ENCODE measurements at places on chromosomes 3 and 15.

DNA sequence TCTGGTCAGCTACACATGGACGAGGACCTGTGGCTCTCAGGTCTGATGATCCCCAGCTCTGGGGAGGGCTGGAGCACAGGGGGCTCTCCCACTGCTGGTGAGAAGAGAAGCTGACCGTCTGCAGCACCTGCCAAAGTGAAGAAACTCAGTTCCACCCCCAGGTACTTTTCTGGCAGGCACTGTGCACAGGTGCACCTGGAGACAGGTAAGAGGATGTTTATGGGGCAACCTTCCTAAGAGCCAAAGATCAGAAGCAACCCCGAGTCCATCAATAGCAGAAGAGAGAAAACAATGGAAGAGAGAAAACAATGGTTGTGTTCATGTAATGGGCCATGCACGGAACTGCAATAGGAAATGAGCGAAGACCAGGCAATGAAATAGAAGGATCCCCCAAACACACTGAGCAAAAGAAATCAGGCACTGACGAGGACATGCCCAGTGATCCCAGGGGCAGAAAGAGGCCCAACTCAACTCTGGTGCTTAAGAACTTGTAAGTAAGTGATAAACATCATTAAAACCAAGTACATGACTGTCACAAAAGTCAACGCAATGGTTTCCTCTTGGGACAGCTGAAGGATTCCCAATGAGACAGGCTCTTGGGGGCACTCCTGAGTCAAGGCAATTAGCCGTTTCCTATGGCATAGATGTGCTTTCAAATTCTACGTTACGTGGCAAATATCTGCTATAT, 95.0 kb upstream of the ALDH1A3 start:
- no peak for DNase-seq

GRCh38 chr15:92102395-92102755, 248.9 kb downstream of the SLCO3A1 start:
- DNase-seq: no peak

DNA sequence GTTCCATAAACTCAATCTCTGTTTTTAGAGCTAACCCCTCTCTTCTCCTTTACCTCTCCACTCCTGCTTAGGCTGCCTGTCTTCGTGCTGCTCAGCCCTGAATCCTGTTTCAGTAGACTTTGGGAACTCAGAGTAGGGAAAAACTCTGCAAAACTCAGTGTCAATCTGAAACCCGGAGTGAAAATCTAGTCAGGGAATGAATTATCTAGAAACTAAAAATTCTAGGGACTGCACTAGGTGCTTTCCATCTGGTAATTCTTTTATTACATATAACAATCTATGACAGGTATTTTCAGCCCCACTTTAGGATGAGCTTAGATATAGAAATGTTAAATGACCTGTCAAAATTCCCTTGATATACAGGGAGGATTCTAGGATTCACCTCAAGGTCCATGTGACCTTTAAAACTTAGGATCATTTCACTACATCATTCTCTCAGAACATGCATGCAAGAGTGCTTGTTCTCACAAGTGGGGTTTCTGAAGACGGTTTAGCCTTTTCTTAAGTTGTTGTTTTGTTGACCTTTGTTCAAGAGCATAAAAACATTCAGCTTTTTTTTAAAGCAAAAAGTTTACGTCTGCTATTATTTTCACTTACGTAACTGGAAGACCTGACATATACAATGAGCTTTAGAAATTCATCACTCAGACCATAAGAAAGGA, 108.2 kb upstream of the MBNL1 start:
- no peak for DNase-seq

- DNase-seq: no peak
These were observed 129.8 kb downstream of the CACNA1D start for GRCh38 chr3:53624061-53624857.

GRCh38 chr15:33013827-33014445, 180.6 kb downstream of the FMN1 start:
- DNase-seq: peak; percentile 83

GRCh38 chr3:42653560-42654330, at the start of gene ZBTB47:
ZBTB47 (plus strand) TSS chr3:42653697; CDS start chr3:42658356, 4,659 bp downstream.
- DNase-seq: peak; percentile 39

All from AG08395 (cell line).